ENCODE measurements at places on chromosomes 4 and X.

GRCh38 chr4:63430105-63430504 lies 979.1 kb downstream of the TECRL start:
- DNase-seq, result no peak

DNA sequence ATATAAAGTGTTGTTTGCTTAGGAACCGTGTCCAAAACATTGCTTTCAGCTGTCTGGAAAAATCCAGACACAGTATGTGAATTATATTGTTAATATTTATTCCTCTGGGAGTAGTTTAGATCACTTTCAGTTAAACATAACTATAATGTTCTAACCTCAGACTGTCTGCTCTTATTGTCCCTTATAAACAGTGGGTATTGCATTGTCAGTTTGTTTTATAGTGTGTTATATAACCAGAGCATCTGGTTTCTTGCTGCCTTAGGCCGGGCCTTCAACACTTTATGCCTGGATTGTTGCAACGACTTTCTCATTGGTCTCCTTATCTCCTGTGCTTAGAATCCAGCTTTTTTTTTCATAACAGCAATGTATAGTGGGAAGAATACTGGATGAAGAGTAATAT lies 26.4 kb downstream of the ATG4A start:
- no peak for DNase-seq

DNA sequence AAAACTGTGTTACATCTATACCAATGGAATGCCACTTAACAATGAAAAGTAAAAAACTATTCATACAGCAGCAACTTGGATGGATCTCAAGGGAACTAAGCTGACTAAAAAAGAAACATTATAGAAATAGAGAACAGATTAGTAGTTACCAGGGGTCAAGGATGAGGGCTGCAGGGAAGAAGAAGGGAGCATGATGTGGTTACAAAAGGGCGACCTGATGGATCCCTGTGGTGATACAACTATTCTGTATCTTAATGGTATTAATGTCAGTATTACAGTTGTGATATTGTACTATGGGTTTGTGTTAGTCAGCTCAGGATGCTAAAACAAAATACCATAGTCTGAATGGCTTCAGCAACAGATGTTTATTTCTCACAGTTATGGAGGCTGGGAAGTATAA lies 190.7 kb downstream of the ZNF674 start:
- DNase-seq, result no peak

- no peak for DNase-seq
These were observed 93.6 kb downstream of the RBM47 start for GRCh38 chr4:40536032-40536431.

DNA sequence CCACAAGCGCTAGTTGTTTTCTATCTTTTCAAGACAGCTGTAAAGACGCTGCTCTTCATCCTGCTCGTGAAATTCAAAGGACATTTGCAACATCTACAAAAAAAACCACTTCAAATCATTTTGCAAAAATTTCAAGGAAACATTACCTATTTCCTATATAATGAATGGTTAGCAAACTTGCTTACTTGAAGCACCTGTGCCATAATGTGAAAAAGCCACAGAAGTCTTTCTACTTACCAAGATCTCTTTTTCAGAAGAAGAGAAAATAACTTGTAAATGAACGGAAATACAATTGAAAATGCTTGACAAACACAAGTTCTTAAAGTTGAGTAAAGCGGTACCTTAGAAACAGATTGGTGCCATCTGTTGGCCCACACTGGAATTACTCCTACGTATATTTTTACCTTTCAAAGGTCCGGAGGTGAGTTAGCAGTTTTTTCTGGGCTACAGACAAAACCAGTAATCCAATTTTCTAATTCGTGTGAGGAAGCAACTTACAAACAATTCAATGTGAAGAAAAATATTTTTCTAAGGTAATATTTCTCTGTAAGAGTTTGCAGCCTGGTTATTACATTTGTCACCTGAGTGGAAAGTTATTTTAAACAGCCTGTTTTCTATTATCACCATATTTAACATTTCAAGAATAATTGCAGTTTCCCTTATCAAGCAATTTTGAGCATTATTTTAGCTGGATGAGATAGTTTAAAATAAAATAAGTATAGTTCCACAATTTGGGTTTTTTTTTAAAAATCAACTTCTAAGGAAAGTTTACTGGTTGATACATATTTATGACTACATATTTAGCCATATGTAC lies at the start of gene TLR6:
TLR6 (minus strand) TSS at position 294 of the 814 bp plus-strand sequence. CDS start 27,344 bp downstream, outside the sequence.
- DNase-seq, result no peak

GRCh38 chrX:19791562-19791961 lies 95.8 kb downstream of the SH3KBP1 start:
- DNase-seq, result no peak
